ENCODE measurements at places on chromosomes 16 and 17.

DNA sequence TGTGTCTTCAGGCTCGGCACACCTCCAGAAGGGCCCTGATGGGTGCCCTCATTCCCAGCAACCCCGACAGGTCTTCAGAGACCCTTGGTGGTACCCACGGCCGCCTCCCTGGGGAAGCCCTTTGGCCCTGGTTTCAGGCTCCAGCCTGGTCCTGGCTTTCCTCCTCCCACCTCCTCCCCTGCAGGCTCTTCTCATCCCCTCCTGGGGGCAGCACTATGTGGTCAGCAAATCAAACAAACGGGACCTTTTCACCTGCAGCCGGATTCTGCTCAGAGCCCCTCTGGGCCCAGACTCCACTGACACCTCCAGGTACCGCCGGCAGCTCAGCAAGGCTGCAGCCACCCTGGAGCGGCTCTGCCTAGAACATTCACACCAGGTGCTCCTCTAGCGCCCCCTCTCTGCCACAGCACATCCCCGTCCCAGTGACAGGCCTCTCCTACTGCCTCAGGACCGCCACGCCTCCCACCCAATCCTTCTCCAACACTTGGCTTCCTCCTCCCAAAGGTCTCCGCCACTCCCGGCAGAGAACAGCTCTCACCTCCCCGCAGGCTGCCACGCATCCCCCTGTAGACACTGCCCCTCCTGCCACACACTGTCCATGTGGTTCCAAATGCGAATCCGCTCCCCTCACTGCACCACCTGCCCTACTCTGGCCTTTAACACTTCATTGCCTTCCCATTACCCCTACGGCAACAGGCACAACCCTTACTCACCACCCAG is 12.0 kb downstream of the CORO7 start:
- DNase-seq = peak; percentile 37

DNA sequence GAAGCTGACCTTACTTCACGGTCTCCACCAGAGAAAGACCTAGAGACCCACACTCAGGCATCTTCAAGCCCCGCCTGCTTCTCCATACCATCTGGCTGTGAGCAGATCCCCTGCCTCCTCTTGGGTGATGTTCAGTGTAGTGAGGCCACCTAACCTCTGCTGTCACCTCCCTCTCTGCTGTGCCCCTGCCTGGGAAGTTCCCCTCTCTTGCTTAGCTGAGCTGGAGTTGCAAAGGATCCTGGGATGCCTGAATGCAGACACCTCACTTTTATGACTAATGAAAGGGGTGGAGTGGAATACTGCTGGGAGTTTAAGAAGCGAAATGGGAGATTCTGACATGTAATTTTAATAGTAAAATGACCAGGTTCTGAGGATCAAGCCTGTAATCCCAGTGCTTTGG is 5.8 kb downstream of the IRX3 start:
- no peak for DNase-seq

DNA sequence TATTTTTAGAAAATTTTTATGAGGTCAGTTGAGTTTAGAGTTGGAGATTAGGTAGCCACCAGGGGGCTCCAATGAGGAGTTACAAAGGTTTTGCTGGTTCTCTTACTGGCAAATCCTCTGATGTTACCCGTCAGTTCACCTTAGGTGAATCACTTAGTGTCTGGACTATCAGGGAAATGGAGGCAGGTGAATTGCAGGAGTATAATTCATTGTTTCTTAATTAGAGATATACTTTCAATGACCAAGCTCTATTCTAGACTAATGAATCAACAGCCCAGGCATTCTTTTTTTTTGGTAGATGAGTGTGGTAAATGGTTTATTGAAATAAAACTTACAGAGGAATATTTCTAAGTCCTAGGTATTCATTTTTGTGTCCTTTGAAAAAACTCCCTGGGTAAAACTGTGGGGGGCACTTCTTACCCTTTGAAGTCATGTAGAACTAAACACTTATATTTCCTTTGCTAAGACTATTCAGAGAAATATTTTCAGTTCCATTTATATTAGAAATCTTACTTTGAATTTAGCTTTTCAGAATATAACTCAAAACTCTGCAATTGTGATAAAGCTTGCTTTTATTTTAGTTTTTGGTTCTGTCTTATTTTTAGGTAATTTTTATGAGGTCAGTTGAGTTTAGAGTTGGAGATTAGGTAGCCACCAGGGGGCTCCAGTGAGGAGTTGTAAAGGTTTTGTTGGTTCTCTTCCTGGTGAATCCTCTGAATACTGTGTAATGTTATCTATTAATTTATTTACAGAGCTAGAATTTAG is 17.7 kb downstream of the PSMD11 start:
- DNase-seq = peak; percentile 71

DNA sequence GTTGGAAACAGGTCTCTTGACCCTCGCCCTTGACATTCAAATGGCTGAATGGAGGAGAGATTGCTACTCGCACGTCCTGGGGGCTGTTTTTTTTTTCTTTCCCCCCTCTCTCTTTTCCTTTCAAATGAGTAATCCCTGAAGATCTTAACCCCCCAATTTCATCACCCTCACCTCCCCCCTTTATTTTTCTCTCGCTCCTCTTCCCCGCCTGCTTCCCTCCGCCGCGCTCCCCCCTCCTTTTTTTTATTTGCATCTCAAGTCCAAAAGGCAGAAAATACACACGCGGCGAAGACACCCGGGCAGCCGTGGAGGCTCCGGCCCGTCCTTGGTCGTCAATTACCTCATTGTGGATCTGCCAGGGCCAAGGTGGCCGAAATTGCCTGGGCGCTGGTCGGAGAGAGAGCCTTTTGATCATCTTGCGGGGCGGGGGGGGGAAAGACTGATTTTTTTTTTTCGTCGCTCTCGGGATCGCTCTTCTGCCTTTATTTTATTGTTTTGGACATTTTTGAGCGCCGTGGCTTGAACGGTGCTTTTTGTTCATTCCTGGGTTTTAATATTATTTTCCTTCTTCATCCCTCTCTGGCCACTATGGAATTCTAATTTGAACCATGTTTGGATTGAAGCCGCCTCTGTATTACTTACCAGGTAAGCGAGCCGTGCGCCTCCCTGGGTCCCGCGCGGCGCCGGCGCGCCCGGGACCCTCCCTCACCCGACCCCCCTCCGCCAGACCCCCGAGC is 57.2 kb upstream of the GSE1 start:
- DNase-seq = no peak

DNA sequence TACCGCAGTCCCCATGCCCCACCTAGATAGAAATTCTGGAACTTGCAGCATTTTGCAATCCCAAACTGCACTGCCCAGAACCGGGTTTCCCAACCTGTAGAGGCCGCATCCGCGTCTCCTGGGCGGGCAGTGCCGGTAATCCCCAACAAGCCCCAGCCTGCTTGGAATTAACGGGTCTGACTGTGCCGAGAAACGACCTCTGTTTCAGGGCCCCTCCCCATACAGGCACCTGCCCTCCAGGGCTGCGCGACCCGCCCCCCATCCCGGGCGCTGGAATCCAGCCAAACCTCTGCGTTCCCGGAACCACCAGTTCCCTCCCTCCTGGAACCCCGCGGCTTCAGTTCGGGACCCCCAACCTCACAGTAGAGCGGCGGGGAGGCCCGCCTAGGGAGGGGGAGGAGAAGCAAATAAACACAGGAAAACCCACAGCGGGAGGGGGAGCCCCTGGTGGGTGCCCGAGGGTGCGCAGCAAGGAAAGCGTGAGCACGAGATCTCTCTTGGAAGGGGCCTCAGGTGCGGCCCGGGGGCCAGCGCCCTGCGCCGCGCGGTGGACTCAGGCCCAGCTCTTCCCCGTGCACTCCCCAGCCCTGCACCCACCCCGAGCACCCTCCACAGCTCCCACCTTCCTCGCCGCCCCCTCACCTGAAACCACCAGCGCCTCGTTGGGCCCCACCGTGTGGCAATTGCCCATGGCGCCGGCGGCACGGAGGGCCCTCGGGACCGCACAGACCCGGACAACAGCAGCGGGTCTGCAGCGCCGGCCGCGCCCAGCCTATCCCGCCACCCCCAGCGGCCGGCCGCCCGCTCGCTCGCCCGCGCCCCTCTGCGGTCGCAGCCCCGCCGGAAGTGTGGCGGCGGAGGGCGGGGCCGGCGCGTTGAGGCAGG is at the start of gene FLOT2:
Gene FLOT2, minus strand, starts transcription at position 850 of the 885 bp plus-strand sequence. Its CDS starts 159 bp downstream, at position 691.
- DNase-seq = peak; percentile 66

DNA sequence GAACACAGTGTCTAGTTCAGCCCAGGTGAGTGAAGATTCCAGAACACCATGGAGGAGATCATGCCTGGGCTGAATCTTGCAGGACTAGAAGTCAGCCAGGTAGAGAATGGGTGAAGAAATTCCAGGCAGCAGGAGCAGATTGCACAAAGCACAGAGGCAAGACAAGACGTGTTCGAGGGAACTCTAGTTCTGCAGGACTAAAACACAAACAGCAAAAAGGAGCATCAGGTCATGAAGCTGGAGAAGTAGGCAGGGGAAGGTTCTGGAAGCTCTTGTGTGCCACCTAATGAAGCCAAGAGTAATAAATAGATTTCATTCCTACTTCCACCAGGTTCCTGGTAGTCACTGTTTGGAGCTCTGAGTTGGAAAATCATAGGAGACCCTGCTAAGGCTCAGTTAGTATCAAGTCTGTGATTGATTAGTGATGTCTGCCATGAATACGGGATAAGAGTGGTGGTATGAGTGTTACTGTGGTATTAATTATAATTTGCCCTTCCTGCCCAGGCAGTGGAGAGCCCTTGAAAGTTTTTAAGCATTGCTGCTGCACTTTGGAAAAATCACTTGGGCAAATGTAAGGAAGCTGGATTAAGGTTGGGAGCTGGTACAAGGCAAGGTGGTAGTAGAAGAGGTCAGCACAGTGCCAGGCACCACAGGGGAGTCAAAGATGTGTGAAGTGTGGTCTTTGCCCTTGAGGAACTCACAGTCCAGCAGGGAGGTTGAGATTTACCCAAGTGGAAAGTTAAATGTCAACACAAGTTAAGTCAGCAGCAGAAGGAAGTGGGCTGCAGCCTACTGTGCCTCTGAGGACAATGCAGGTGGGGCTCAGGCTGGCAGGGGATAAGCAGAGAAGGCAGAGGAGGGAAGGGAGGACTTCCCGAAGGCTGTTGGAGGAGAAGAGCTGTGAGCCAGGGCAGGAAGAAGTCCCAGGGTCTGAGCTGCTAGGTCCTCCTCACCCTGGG is 13.5 kb upstream of the FOXN1 start:
- no peak for DNase-seq

GRCh38 chr16:84583995-84584394 is 33.9 kb downstream of the COTL1 start:
- no peak for DNase-seq

DNA sequence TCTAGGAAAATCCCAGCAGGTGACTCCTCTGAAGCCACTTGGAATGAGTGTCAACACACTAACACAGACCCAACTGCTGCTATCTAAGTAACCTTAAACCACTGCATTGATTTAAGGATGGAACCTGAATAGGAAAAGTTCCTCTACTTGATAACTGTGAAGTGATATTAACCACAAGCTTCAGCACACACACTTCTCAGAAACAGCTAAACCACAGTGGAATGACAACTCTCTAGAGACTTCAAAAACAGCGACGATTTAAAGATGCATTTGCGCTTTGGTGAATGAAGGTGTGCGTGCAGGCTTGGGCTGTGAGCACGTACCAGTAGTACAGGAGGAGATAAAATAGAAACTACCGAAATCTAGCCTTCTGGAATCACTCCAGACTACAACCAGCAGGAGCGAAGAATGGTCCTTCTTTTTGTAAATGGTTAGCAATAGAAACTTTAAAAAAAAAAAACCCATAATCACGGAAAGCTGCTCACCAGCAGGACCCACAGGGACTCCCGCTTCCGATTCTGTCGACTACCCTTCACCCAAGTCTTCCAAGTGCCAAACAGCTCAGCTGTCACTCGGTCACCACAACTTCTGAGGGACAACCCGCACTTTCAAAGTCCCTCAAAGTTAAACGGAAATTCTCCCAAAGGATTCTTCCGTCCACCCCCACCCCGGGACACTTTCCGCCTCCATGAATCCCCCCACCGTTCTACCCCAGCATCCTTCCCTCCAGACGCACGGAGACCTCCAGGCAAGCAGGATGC is 137.7 kb upstream of the CORO6 start:
- peak; percentile 81 for DNase-seq

- DNase-seq = no peak
Observed at GRCh38 chr17:31517524-31517923, 126.0 kb downstream of the RAB11FIP4 start.

DNA sequence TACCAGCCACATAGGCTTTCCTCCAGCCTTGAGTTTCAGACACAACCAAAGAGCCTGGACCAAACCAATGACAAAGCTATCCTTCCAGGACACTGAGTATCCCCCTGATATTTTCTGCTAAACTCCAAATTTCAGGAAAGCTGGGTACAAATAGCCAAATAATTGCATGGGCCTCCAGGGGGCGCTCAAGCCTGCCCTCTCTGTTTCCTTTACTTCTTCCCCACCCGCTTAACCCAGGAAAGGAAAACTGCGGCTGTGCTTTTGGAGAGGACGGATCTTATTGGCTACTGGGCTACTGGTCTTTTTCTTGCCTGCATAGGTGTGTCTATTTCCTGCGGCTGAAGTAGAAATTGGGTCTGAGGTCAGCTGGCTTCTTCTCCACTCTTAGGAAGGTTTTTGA is 30.1 kb downstream of the GNGT2 start:
- DNase-seq = peak; percentile 55

DNA sequence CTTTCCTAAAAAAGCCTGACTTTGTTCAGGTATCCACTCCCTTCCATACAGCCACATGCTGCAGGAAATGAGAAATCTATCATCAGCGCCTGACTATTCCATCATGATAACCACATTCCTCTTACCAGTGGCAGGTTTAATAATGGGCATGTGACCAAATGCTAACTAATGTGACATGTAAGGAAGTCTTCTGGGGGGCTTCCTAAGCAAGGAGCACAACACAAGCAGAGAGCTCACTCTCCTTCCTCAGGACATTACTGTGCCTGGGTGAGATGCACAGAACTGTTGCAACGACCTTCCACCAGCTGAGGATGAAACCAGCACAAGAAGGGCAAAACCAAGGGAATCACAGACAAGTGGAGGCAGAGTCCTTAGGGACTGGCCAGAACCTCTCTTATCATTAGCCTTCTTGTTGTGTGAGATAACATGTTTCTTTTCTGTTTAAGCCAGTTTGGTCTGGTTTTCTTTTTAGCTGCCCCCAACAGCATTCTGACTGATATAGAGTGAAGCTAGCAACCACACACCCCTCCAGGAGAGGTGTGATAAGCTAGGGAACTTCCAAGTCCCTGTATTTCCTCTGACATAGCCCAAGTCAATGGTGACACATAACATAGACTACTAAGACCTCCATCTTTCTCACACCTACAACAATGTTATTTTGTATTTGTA is 16.9 kb downstream of the MYO1D start:
- DNase-seq = peak; percentile 23

- no peak for DNase-seq
Observed at GRCh38 chr16:49601576-49601975, 228.0 kb downstream of the C16orf78 start.

DNA sequence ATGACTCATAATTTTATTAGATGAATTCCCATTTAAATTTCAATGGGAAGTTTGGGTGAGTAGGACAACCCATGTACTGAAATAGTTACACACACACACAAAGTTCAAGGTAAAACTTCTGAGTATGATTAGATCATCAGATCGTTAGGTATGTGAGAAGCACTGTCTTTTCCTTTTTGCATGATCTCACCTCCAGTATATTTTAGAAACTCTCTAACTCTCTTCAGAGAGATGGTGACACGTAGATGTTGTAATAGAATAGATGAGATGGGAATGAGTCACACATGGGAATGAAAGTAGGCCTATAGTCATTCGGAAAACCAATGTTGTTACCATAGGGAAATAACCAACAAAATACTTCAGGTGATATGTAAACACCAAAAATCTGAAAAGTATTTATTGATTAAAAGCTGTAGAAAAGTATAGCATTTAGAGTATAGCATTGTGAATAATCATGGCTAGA is 22.2 kb downstream of the KRT23 start:
- DNase-seq = peak; percentile 58

- no peak for DNase-seq
Observed at GRCh38 chr16:49516382-49517036, 142.9 kb downstream of the C16orf78 start.

- DNase-seq = no peak
Observed at GRCh38 chr16:11501632-11502031, 85.1 kb downstream of the LITAF start.

All from activated CD4-positive, alpha-beta T cell treated with anti-CD3 and anti-CD28 coated beads, Interleukin-10, Interleukin-2, amounts not matched to agents 100 ng/mL and 50 ng/mL, durations not matched to agents 16 hours and 8 hours (primary cell).